Fibroblast of lung (primary cell): ENCODE measurements at places on chromosomes 11 and 22. TPM values are rescaled to one million over a fixed set of nuclear protein-coding genes. Genes with fewer than 3 reads are reported as not detected.

MRPL23 gene
- polyA plus RNA-seq, result 68.2 and 94.2 TPM in 2 replicates

DNA sequence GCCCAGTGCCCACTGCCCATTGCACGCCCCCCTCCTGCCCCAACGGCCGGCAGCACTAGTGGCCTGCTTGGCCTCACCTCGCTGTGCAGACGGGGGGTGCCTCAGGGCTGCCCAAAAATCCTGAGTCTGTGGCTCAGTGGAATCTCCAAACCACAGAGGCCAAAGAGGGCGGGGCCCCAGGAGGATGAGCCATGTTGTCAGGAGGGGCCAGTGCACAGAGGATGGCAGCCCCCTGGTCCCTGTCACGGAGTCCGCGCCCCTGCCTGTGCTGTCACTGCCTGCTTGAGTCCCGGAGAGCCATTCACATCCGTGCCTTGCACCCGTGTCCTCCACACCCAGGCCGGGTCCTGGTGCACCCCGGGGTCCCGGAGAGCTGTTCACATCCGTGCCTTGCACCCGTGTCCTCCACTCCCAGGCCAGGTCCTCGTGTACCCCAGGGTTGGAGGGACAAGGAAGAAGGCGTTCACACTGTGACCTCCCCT, 36.4 kb upstream of the MUC5AC start:
- DNase-seq, result no peak

DNA sequence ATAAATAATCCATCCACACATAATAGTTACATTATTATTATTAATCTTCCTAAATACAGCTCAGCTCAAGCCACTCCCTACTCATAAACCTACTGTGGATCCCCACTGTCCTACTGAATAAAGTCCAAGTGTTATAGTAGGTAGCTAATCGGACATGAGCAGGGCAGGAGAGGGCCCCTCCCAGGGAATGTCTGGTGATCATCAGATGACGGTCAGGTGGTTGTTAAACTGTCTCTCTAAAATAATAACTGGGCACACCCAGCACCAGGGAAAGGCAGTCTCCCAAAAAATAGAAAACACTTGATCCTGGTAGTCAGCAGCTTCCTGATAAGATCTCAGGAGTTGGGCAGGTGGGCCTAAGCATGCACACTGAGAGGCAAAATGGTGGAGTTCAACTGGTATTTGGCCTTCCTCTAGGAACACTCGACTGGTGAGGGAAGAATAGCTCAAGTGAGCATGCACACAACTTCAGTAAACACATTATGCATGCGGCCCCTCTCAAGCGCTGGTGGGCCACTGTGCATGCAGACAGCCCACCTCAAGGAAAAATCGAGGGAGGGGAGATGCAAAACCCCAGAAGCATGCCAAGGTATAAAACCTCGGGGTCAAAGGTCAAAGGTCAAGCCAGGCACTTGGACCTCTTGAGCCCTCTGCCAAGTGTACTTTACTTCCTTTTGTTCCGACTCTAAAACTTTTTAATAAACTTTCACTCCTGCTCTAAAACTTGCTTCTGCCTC, 65.0 kb downstream of the LRRC32 start:
- DNase-seq, result no peak

DNA sequence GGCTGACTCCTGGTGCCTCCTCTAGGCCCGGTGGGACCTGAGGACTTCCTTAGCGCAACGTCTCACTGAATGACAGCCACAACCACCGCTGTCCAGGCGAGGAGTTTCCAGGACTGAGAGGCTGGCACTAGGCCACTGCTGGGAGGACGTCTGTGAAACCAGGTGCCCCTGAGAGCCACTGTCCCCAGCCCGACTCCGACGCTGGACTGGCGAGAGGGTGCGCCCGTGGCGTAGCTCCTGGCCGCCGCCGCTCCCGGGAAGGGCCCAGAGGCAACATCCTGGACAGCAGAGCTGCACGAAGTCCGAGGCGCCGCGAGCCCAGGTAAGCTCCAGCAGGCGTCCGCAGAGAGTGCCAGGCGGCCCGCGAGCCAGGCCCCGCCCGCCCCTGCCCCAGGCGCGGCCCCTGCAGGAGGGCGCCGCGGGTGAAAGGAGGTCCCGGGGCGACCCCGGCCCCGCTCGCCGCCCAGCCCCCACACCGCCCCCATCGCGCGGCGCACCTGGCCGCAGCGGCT, 525 bp downstream of the DGCR2 start:
- peak; percentile 44 for DNase-seq

DNA sequence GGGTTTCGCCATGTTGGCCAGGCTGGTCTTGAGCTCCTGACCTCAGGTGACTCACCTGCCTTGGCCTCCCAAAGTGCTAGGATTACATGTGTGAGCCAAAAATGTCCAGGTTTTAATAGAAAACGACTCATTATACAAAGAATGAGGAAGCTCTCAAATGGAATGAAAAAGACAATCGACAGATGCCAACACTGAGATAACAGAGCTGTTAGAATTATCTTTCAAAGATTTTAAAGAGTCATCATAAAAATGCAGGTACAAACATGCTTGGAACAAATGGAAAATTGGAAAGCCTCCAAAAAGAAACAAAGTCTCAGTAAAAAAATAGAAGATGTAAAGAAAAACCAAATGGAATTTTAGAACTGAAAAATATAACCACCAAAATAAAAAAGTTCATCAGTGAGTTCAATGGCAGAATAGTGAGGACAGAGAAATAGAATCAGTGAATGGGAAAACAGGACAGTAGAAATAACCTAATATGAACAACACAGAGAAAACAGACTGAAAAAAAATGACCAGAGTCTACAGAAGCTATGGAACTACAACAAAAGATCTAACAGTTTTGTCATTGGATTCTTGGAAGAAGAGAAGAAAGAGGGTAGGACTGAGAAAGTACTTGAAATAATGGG, 10.9 kb downstream of the GAB2 start:
- peak; percentile 10 for DNase-seq

DNA sequence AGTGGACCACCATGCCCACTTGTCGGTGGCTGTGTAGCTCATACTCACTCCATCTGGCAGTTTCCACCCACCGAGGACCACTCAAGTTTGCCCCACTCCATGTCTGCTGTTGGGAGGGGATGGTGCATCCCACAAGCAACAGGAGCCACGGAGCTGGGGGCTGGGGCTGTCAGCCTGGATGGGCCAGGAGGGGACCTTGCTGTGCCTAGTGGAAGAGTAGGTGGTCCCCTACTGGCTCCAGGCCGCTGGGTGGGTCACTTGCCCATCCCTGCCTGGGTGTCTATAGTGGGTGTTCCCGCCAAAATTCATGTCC, 57.0 kb downstream of the SMIM38 start:
- DNase-seq, result no peak
